ENCODE measurements at places on chromosomes 11 and 22. TPM values are rescaled to one million over a fixed set of nuclear protein-coding genes. Genes with fewer than 3 reads are reported as not detected.

ALDH3B2 gene
- not detected for polyA plus RNA-seq

PGR gene
- 0.47 TPM for polyA plus RNA-seq

SLC6A5 gene
- 29.0 TPM for polyA plus RNA-seq

LRRN4CL gene
- 3.2 TPM for polyA plus RNA-seq

TRPC6 gene
- polyA plus RNA-seq: 3.8 TPM

TP53I11 gene
- 101 TPM for polyA plus RNA-seq

GRCh38 chr11:104127828-104128227 lies 36.1 kb downstream of the PDGFD start:
- no peaks in the 10 kb centered on the region for H3K4me1 ChIP-seq
- H3K36me3 ChIP-seq: no peaks in the 10 kb centered on the region
- no peak for DNase-seq
- no peak overlapping the region for H3K4me3 ChIP-seq
- no peak overlapping the region for H3K27ac ChIP-seq
- H3K27me3 ChIP-seq: no peaks in the 10 kb centered on the region

DNA sequence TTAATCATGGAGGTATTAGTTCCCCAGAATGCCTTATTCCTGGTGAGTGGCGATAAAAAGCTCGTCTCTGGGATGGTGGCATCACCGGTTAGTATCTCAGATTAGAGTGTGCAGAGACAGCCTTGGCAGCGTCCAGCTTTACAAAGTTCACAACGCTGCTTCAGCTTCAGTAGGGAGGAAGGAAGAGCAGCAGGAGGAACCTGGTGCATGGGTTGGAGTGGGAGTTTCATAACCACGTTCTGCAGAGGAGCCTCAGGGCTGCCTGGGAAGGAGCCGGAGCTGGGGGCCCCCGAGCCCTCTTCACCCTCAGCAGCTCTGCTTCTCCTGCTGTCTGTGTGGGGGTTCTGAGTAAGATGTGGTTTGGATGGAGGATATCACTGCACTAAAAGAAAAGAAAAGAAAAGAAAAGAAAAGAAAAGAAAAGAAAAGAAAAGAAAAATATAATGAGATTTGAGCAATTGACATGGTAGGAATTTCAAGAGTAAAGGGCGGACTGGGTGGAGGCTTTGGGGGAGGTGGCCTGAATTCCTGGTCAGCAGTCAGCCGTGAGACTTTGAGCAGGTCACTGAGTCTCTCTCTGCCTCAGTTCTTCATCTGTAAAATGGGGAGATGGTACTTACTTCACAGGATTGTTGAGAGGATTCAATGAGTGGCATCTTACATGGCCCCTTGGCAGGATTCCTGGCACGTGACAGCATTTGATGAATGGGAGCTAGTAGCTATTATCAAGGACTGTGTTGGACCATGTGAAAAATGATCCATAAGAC lies 6.5 kb downstream of the ASPHD2 start:
- DNase-seq: no peak
- peaks cover 22% of the 10 kb centered on the region for H3K36me3 ChIP-seq
- no peaks in the 10 kb centered on the region for H3K27me3 ChIP-seq
- peaks cover 20% of the 10 kb centered on the region for H3K4me1 ChIP-seq

- no peak for DNase-seq
- no peak overlapping the region for H3K4me3 ChIP-seq
- no peaks in the 10 kb centered on the region for H3K4me1 ChIP-seq
- H3K36me3 ChIP-seq: no peaks in the 10 kb centered on the region
Measured at GRCh38 chr11:85115798-85116197, 511.3 kb downstream of the DLG2 start.

- H3K4me3 ChIP-seq: no peak overlapping the region
- no peaks in the 10 kb centered on the region for H3K4me1 ChIP-seq
- H3K36me3 ChIP-seq: no peaks in the 10 kb centered on the region
- H3K27me3 ChIP-seq: no peaks in the 10 kb centered on the region
- DNase-seq: no peak
- H3K27ac ChIP-seq: no peak overlapping the region
Measured at GRCh38 chr11:93444617-93445073, 98.5 kb downstream of the SMCO4 start.

- peaks cover 98% of the 10 kb centered on the region for H3K36me3 ChIP-seq
- no peaks in the 10 kb centered on the region for H3K27me3 ChIP-seq
- peak overlapping the region; percentile 52 for H3K27ac ChIP-seq
- peaks cover 33% of the 10 kb centered on the region for H3K4me1 ChIP-seq
- H3K4me3 ChIP-seq: no peak overlapping the region
- peak; percentile 82 for DNase-seq
Measured at GRCh38 chr22:38733724-38734381, 21.9 kb downstream of the SUN2 start.

- no peak overlapping the region for H3K4me3 ChIP-seq
- H3K27me3 ChIP-seq: no peaks in the 10 kb centered on the region
- no peak overlapping the region for H3K27ac ChIP-seq
- H3K36me3 ChIP-seq: peaks cover 67% of the 10 kb centered on the region
Measured at GRCh38 chr22:24105013-24105360, 76.3 kb upstream of the SUSD2 start.

DNA sequence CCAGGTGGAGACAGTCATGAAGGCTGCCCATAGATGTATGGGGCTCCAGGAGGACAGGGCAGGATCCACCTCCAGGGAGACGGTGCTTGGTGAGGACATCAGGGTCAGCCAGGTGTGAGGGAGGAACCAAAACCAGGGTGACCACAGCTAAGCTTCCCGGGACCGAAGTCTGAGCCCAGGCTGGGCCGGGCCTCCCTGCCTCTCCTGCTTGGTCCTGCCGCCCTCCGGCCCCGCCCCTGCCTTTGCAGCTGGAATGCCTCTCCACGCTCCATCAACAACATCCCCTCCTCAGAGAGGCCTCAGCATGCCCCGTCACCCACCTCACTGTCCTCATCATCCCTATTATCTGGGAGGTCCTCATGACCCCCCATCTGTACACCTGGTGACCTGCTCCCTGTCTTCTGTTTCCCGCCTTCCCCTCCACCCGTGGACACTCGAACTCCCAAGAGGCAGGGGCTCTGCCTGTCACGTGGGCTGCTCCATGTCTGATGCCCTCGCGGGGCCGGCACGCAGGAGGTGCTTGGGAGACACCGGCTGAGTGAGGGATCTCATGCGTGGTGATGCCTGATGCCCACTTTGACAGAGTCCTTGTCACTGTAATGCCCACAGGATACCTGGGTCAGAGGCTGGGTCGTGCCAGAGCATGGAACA lies 59.4 kb downstream of the RTL6 start:
- H3K4me1 ChIP-seq: peaks cover 7% of the 10 kb centered on the region
- no peak overlapping the region for H3K4me3 ChIP-seq
- no peak overlapping the region for H3K27ac ChIP-seq

GRCh38 chr11:130001461-130002351 lies 929 bp downstream of the PRDM10 start:
- no peak for DNase-seq
- H3K36me3 ChIP-seq: peaks cover 3% of the 10 kb centered on the region
- H3K4me1 ChIP-seq: peaks cover 16% of the 10 kb centered on the region
- H3K27me3 ChIP-seq: no peaks in the 10 kb centered on the region
- peak overlapping the region; percentile 100 for H3K27ac ChIP-seq

DNA sequence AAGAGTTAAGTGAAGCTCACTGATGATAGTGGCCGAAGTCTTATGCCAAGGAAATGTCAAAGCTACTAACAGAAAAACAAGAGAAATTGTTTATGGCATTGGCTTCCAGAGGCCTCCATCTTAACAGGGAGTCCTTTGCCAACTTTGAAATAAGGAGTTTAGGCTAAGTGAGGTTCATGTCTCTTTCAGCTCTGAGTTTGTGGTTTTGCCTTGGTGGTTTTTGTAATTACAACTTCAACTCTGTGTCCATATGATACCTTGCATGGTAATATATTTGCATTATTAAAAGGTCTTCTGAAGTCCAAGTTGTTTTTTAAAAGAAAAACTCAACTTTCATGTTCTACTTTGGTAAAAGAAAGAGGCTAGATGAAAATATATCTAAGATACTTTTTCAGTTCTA lies 31.4 kb upstream of the ANO5 start:
- H3K27ac ChIP-seq: no peak overlapping the region
- no peak overlapping the region for H3K4me3 ChIP-seq
- no peak for DNase-seq
- H3K36me3 ChIP-seq: no peaks in the 10 kb centered on the region
- no peaks in the 10 kb centered on the region for H3K4me1 ChIP-seq

GRCh38 chr11:43944761-43945311 lies 2.4 kb downstream of the C11orf96 start:
- H3K4me3 ChIP-seq: peak overlapping the region; percentile 78
- peaks cover 57% of the 10 kb centered on the region for H3K4me1 ChIP-seq
- peaks cover 12% of the 10 kb centered on the region for H3K27me3 ChIP-seq
- DNase-seq: no peak
- peak overlapping the region; percentile 82 for H3K27ac ChIP-seq

GRCh38 chr11:122749005-122749687 lies 89.2 kb upstream of the CRTAM start:
- no peak for DNase-seq
- H3K27me3 ChIP-seq: no peaks in the 10 kb centered on the region
- H3K4me1 ChIP-seq: peaks cover 15% of the 10 kb centered on the region
- H3K27ac ChIP-seq: no peak overlapping the region
- no peak overlapping the region for H3K4me3 ChIP-seq
- no peaks in the 10 kb centered on the region for H3K36me3 ChIP-seq

GRCh38 chr22:38033522-38034277 lies 23.5 kb upstream of the PICK1 start:
- H3K27ac ChIP-seq: peak overlapping the region; percentile 92
- H3K36me3 ChIP-seq: peaks cover 17% of the 10 kb centered on the region
- peaks cover 91% of the 10 kb centered on the region for H3K4me1 ChIP-seq
- H3K4me3 ChIP-seq: no peak overlapping the region
- no peak for DNase-seq

- H3K27ac ChIP-seq: no peak overlapping the region
- DNase-seq: no peak
- no peaks in the 10 kb centered on the region for H3K36me3 ChIP-seq
Measured at GRCh38 chr11:16261836-16262644, 94.3 kb downstream of the SOX6 start.

GRCh38 chr22:32606181-32606580 lies 131.6 kb downstream of the FBXO7 start:
- no peaks in the 10 kb centered on the region for H3K4me1 ChIP-seq
- no peak overlapping the region for H3K4me3 ChIP-seq
- no peak overlapping the region for H3K27ac ChIP-seq
- no peaks in the 10 kb centered on the region for H3K36me3 ChIP-seq
- DNase-seq: no peak

DNA sequence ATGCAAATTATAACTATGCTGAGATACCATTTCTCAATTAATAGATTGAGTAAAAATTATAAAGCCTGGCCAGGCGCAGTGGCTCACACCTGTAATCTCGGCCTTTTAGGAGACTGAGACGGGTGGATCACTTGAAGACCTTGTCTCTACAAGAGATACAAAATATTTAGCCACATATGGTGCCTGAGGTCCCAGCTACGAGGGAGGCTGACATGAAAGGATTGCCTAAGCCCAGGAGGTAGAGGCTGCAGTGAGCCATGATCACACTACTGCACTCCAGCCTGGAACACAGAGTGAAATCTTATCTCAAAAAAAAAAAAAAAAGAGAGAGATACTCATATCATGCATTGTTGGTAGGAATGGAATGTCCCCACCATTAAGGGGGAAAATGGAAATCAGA lies 142.4 kb downstream of the RCN1 start:
- no peak for DNase-seq
- no peaks in the 10 kb centered on the region for H3K4me1 ChIP-seq
- no peak overlapping the region for H3K4me3 ChIP-seq
- H3K27ac ChIP-seq: no peak overlapping the region
- H3K36me3 ChIP-seq: no peaks in the 10 kb centered on the region

DNA sequence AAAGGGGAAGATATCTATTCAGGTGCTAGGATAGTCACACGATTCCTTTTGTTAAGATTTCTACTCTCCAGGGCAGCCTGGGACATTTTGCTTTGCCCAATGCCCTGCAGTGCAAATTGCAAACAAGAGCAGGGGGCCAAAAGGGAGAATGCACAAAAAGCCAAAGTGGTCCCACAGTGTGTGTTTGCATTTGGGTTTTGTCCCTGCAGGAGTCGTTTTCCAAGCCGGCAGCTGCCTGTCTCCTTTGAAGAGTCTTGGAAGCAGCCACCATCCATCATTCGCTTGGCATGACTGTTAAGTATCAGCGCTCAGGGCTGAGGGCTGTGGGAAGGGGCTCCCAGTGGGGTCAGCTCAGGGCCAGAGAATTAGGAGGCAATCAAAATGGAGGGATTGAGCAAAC lies 184.7 kb downstream of the MIAT start:
- H3K4me1 ChIP-seq: peaks cover 4% of the 10 kb centered on the region
- no peak overlapping the region for H3K27ac ChIP-seq
- H3K36me3 ChIP-seq: no peaks in the 10 kb centered on the region
- peaks cover 4% of the 10 kb centered on the region for H3K27me3 ChIP-seq
- no peak for DNase-seq
